ENCODE measurements at places on chromosomes 13 and 19.

GRCh38 chr19:44540736-44541135 lies 11.3 kb upstream of the CEACAM20 start:
- DNase-seq = no peak

- DNase-seq = peak; percentile 78
These were observed 7.0 kb downstream of the CUL4A start for GRCh38 chr13:113216254-113217048.

GRCh38 chr19:6062274-6062673 lies 48.0 kb downstream of the RFX2 start:
- peak; percentile 40 for DNase-seq

DNA sequence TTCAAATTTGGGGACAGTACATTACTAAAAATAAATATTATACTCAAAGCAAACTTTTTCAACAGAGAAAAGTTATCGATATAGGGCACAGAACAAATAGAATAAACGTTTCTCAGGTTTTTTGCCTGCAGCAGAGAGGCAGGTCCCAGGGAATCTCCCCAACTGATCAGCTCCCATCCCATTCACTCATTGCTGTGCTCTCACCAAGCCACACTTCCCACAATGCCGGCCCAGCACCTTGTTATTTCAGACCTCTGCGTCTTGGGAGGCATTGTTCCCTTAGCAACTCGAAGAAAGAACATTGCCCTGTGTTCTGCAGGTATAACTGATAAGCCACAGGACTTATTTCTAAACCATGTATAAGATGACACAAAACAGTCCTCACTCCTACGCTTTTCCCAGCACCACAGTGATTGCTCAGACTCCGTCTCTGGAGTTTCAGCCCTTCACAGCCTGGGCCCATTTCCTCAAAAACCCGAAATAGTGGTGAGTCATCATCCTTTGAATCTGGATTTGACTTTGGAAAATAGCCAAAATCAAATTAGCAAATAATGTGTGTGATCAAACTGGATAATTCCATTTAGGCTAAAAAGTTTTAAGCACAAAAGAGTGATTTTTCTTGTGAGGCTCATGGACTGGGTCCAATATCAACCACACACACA lies 100.4 kb downstream of the DCLK1 start:
- peak; percentile 94 for DNase-seq

- DNase-seq = peak; percentile 41
These were observed 31.2 kb downstream of the GADD45B start for GRCh38 chr19:2507109-2507508.

DNA sequence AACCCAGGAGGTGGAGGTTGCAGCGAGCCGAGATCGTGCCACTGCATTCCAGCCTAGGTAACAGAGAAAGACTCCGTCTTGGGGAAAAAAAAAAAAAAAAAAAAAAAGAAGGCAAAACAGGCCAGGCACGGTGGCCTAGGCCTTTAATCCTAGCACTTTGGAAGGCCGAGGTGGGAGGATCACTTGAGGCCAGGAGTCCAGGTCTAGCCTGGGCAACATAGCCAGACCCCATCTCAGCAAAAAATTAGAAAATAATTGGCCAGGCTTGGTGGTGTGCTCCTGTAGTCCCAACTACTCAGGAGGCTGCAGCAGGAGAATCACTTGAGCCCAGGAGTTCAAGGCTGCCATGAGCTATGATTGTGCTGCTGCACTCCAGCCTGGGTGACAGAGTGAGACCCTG lies 43.4 kb downstream of the CRTC1 start:
- DNase-seq = no peak

- peak; percentile 8 for DNase-seq
These were observed 121.8 kb upstream of the PCDH9 start for GRCh38 chr13:67351909-67352308.

GRCh38 chr19:10173527-10173926 lies 21.2 kb downstream of the DNMT1 start:
- peak; percentile 10 for DNase-seq

DNA sequence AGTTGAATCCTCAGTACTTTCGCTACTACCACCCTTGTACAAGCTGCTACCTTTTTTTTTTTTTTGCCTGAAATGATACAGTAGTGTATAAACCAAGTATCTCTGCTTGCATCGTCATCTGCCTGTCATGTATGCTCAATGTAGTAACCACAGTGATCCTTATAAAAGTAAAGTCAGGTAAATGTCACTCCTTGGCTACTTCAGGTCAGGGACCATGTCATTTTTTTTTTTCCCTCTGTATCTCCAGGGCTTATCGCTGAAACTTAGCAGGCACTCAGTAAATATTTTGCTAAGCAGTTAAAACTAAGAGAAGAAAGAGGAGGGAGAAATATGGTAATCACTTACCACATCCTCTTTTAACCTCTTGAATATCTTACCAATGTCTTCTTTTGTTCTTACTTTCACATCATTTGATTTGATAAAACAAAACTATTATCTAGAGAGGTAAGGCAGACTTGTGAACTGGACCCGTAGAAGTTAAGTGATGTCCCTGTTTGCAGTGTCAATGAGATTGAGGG lies 96.8 kb upstream of the KLF12 start:
- no peak for DNase-seq

- no peak for DNase-seq
These were observed 53.6 kb downstream of the NDFIP2 start for GRCh38 chr13:79534596-79534995.

- DNase-seq = peak; percentile 60
These were observed 25.6 kb downstream of the DEDD2 start for GRCh38 chr19:42191855-42192254.

DNA sequence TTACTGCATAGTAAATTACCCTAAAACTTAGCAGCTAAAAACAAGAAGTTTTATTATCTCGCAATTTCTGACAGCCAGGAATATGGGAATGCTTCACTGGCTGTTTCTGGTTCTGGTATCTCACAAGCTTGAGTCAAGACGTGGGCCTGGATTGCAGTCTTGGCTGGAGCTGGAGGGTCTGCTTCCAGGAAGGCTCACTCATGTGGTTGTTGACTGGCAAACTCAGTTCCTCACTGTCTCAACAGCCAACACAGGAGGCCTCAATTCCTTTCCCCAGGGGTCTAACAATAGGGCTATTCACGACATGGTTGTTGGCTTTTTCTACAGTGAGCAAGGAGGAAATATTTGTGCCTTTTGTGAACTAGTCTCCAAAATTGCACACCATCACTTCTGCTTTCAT lies 146.3 kb downstream of the GPC5 start:
- no peak for DNase-seq

GRCh38 chr13:73607489-73608156 lies 526.6 kb downstream of the KLF12 start:
- DNase-seq = no peak

DNA sequence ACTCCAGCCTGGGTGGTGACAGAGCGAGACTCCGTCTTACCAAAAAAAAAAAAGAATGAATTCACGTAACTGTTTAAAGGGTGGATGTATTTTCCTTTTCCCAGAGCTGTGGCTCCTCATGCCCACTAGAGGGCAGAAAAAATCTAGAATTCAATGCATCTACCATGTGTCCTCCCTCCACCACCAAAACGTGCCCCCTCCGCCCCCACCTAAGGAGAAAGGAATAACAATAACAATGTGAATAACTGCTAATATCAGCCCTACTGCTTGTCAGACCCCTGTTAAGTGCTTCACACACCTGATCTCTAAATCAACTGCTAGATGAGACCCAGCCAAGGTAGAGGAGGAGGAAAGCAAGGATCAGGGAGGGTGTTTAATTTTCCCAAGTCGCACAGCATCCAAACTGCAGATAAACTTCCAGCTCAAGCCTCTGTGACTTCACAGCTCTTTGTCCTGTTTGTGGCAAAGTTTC lies 20.2 kb upstream of the PNMA8B start:
- peak; percentile 14 for DNase-seq

DNA sequence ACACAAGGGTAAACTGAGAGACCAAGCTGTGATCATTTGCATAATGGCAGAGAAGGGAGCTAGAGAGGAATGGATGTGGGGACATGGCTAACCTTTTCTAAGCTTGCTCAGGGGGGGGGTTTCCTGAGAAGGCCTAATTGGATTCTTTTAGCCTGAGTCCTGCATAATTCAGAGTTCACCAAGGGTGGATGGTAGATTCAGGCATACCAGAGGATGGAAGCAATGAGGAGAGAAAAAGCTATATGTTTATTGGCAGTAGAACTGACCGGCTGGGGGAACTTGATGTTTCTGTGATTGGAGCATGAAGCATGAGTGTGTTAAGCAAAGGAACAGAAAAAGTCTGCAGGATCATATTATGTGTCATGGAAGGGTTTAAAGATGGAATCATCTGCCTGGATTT lies 65.9 kb upstream of the KLF12 start:
- DNase-seq = peak; percentile 53

DNA sequence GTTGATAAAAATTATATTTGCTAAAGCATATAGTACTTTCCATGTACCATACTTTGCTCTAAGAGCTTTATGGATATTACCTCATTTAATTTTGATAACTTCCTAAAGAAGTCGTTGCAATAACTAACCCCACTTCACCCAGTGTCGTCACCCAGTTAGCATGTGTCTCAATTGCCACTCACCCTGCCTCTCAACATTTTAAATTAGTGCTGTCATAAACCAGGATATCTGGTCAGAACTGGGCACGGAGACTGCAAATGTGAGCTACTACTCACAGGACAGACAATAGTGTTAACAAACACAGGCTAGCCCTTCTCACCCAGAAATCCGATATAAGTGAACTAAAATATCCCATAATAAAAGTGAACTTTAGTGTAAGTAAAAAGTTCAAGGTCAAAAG lies 430.6 kb downstream of the KLF12 start:
- no peak for DNase-seq

DNA sequence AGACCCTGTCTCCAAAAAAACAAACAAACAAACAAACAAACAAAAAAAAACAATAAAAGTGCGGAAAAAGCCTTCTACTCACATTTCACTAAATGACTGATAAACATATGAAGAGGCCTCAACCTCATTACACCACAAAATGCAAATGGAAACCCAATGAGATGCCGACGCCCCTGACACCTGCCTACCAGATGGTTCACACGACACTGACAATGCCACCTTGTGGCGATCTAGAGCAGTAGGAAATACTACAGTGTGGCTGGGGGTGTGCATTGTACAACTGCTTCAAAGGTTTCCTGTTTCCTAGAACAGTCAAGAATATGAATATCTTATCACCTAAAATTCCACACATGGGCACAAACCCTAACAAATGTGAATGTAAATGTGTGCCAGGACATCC lies 14.0 kb downstream of the SCGB2B2 start:
- DNase-seq = no peak

DNA sequence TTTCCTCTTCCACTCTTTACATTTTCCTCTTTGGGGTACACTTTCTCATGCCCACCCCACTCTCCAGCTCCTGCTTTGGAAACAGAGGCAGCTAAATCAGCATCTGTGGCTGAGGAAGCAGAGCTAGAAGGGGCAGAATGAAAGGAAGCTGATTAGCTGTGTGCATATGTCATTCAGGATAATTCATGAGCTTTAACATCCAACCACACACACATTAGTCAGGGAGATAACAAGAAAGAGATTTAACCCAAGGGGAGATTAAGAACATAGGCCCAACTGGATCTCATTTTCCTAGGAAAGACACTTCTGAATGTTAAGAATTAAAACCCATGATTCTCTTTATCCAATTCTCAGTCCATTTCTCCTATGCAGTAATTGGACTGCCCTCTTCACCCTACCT lies 405.5 kb downstream of the TBC1D4 start:
- DNase-seq = peak; percentile 54

- DNase-seq = peak; percentile 96
These were observed 13.6 kb downstream of the CCDC97 start for GRCh38 chr19:41323430-41324125.

DNA sequence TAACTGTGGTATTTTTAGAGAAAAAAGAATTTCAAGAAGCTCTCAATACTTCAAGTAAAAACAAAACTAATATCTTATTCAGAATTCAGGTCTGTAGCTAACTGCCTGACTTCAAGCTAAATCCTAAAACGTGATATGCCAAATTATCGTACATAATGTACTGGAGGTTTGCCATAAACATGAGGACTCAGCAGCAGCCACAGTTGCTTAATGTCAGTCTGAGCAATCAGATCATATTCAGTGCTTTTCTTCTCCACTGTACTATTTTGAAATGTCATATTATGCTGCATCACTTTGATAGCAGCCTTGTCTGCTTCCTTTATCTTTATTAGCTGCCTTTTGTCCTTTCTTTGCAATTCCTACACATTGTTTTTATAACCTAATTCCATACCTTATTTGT lies 265.1 kb upstream of the EDNRB start:
- no peak for DNase-seq

DNA sequence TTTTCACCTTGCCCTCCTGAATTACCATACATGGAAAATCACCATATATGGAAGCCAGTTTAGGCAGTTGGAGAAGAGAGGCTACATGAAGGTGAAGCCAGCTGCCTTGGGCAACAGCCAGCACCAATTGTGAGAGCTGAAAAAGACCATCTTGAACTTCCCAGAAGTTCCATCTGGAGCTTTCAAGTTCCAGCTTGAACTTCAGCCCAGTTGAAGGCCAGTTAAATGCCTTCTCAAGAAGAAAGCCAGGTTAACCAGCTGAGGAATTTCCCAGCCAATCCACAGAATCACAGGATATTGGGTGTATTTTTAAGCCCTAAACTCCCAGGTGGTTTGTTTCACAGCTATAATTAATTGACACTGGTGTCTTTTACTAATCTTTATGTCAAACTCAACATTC lies 713.6 kb upstream of the MIR17HG start:
- no peak for DNase-seq

DNA sequence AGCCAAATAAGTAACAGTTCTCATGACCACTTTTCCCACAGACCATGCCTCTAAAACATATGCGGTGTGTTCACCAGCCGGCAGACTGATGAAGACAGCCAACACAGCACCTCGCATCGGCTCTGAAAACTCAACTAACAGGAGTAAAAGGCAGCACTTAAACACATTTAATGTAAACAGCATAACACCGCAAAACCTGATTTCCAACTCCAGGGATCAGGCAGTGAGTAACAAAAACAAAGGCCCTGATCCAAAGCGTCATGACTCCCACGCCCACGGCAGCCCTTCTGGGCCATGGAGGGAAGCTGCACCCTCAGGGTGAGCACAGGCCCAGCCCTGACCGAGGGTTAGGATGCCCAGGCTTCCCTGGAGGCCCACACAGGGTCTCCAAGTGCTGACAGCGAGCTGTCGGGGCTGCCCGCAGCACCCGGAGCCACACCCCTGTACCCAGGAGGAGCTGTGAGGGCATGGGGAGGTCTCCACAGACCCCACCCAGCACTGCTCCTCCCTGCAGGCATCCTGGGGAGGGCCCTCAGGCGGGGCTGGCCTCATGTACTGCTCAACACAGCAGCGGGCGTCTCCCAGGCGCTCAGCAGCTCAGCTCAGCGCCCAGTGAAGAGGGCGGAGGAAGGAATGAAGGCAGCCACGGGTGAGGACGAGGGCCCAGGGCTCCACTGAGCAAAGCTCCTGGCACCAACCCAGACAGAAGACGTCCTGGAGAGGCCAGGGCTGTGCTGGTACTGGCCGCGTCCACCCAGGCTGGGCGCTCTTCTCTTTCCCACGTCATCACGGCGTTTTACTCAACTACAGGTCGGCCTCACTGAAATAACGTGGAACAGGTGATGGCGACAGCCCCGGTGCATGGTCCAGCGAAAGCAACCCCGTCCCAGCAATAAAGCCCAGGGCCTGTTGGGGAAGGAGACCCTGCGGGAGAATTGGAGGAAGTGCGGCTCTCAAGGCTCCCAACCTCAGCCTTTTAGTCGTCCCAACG lies 53.7 kb downstream of the RASA3 start:
- peak; percentile 92 for DNase-seq

Data from astrocyte (in vitro differentiated cells and primary cell).